ENCODE measurements at places on chromosomes 6 and 20.

DNA sequence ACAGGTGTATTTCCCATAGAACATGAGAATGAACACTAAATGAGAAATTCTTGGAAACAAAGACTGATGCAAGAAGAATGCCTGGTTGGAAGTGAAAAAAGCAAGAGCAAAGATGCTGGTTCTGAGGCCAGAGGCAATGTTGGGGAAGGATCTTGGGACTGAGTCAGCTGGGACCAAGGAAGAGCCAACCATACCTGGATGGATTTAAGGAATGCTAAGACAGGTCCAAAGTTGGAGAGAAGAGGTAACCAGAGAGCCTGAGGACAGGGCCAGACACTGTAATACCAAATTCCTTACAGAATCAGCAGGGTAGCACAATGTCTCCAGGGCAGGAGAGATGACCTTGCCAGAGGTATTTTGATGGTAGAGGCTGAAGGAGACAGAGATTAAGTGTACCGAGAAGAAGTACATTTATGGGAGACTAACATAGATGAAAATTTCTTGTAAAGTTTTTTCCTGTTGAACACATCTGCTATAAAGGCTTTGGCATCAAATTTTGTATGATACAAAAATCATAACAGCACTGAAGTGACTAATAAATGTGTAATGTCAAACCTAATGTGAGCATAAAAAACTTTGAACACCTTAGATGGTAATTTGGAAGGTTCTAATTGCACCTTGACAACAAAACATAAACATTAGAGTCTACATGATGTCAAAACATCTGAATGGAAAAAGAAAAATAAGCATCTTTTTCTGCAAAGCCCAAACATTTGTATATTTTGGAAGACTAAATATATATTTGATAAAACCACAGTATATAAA lies 221.7 kb upstream of the MARCKS start:
- DNase-seq = peak; percentile 13

DNA sequence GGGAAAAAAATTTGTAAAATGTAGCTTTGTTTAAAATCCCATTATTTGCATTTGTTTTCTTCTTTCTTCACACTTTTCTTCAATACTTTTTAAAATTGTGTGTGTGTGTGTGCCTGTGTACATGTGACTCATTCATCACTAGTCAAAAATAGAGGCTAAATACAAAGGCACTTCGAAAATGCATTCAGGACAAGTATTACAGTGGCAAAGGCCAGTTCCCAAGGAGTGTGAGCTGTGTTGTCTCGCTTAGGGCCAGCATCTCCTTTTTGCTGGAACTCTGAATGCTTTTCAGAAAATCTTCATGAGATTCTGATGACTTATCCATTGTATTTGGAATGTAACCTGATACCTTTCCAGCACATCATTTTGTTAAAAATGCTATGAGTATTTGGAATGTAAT lies 288.5 kb upstream of the CNR1 start:
- DNase-seq = no peak

DNA sequence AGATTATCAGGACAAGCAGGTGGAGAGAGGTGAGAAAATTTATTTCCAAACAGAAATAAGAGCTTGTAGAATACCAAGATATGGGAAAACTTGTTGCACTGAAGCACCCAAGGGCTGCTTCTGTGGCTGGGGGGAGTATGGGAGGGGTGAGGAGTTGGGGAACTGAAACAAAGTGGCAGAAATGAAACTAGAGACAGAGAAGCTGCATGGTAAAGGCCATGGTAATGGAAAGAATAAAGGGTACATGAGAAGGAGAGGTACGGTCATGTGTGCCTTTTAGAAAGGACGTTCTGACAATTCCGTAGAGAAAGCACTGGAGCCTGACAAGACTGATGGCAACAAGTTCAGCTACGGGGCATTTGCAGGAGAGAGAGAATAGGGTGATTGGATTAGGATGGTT lies 51.6 kb upstream of the RIN2 start:
- no peak for DNase-seq

DNA sequence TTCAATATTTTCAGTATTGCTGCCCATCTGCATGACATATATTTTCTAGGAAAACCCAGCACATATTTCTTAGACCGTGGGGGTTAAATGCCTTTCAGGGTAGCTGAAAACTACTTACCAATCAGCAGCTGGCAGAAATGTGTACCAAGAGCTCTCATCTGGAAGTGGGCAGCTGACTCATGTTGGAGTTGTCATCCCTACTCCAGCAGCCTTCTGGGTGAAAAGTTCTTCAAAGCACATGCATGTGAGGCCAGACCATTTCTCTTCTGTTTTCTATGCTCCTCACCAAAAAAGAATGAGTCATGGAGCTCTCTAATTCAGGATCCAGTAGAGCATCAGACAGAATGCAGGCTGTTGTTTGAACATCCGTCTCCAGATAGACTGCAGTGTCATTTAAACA lies 135.5 kb downstream of the PAX1 start:
- DNase-seq = peak; percentile 25

- no peak for DNase-seq
These were observed 51.0 kb upstream of the IL20RA start for GRCh38 chr6:137095651-137096238.

DNA sequence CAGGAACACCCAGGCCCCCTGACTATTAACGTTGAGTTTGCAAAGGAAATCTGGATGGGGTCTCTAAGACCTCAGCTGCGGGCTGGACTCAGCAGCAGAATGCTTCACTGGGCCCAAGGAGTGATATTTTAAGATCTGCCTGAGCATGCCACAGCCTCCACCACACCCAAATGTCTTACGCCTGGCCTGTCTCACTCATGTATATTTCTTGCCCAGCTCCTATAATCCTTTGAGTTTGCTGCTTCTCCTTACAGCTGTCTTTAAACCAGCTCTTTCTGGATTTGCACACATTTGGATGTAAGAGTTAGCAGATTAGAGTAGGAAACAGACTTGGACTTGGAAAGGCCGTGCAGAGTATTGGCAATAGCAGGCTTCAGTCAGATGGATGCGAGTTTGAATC lies 16.4 kb downstream of the CASS4 start:
- no peak for DNase-seq
